ENCODE measurements at places on chromosomes 1 and 21. TPM values are rescaled to one million over a fixed set of nuclear protein-coding genes. Genes with fewer than 3 reads are reported as not detected.

The ADGRL2 gene
- 16.3 TPM for total RNA-seq

GRCh38 chr1:199857108-199857507, 170.4 kb upstream of the NR5A2 start:
- DNase-seq, result no peak

DNA sequence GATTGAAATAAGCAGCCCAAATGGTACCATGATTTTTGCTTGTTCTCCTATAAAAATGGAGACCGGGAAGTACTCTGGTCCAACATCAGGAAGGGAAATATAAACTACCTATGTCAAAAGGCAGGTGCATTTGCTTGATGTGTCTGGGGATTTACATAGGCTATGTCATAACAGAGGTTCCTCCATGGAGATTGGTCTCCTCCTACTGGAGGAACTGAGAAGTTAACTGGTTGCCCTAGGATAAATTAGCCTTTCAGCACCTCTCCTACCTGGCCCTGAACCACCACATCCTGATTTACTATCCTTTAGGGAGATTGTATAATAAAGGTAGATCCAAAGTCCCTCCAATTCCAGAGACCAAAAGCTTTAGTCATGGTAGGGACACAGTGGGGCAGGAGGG, 1109.3 kb upstream of the B3GALT2 start:
- DNase-seq, result peak; percentile 54

The PPIAL4G gene
- total RNA-seq, result not detected

The ZSWIM5 gene
- total RNA-seq, result 4.8 TPM

The MSH4 gene
- 0.22 TPM for total RNA-seq

The FHAD1 gene
- not detected for total RNA-seq

GRCh38 chr1:45976623-45977022, 155.8 kb downstream of the PIK3R3 start:
- DNase-seq, result no peak

The ICOSLG gene
- total RNA-seq, result 0.65 TPM

The CD53 gene
- not detected for total RNA-seq

- DNase-seq, result no peak
Observed at GRCh38 chr1:30748098-30748698, 9.4 kb downstream of the LAPTM5 start.

The GMEB1 gene
- 6.3 TPM for total RNA-seq

GRCh38 chr21:19440792-19441655, 1037.4 kb upstream of the TMPRSS15 start:
- no peak for DNase-seq

The RTCA gene
- total RNA-seq, result 27.0 TPM

- DNase-seq, result no peak
Observed at GRCh38 chr21:14099570-14099969, 111.2 kb downstream of the LIPI start.
